Astrocyte of the spinal cord (primary cell): ENCODE measurements at places on chromosomes 6 and 20.

DNA sequence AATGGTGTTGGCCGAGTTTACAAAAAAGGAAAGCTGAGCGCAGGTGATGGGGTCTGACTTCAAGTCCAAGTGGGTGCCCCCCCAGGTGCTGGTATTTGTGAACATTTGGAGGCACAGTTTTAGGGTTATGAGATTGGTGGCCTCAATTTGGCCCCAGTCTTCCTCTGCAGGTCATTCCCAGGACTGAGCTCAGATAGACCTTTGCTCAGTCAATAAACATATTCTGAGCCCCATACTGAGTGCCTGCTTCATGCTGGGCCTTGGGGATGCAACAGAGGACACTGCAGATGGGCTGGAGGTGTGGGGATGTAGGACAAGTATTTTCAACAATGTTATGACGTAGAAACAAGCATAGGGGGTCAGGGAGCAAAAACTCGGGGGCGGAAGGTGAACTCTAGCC lies 33.5 kb downstream of the TGM3 start:
- DNase-seq = no peak

DNA sequence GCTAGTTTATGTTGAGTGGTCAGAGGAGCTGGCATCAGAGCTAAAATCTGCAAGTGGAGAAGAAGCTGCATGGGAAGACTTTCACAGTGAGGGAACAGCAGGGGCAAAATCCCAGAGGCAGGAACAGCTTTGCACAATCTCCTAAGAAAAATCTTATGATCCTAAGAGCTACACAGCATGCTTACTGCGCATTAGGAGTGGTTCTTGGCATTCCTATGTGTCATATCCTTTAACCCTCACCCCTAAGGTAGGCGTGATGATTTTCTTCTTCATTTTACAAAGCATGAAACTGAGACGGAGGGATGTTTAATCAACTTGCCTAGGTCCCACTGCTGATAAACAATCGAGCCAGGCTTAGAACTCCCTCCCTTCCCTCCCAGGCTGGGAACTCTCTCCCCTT lies 313.6 kb upstream of the SULF2 start:
- peak; percentile 2 for DNase-seq

GRCh38 chr6:137265561-137266308 lies 46.5 kb upstream of the IFNGR1 start:
- DNase-seq = no peak

DNA sequence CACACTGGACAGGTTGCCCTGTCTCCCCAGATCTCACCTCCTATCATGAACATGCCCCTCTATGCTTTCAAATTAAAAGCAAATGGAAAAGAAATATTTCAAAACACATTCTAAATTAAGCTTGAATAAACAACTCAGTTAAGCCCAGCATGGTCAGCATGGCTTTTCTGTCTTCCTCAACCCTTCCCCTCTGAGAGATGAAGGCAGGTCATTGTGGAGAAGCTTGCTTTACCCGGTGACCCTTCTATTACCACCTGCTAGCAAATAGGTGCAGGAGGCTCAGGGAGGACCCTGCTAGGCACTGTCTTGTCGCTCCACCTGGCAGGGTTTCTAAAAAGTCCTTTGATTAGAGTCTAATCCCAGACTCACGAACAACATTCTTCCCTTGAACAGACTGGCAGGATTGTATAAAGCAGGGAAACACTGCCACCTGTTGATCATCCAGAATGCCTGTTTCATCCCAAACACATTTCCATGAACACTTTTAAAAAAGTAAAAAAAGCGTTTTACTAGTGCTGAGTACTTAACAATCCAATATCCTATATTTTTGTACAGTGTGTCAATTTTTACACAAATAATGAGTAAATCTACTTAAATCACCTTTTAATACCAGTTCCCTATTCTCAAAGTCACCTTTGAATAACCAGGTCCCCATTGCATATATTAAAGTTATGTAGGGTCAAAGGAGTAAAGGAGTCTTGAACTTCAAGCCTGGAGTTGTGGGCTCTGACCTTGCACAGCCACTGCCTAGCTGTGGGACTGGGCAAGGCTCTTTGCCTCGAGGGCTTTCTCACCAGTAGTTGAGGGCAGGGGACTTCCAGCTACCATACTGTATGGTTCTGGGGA lies 75.5 kb downstream of the GPR6 start:
- peak; percentile 62 for DNase-seq

DNA sequence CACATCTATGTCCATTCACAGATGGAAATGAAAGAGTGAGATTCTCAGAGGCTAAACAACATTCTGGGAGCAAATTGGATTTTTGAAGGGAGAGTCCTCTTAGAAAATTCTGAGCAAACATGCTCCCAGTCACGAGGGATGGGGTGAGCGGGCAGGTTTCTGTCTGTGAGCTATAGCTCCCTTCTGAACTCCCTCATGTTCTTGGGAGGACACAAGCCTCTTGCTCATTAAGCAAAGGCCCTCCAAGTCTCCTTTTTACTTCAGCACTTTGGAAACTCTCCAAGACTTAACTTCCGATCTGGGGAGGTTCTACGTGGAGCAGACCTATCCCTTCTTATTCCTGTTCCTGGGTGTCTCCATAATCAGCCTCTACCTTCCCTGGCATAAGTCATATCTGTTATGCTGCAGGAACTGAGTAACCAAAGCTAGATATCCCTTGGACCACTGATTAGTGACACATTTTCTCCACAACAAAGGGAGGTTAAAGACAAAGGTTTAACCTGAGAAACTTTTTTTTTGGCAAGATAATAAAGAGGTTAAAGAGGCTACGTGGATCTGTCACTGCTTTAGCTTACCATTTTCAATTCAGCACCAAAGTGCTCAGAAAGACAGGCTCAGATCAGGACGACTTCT lies 33.0 kb upstream of the SMIM29 start:
- DNase-seq = no peak

DNA sequence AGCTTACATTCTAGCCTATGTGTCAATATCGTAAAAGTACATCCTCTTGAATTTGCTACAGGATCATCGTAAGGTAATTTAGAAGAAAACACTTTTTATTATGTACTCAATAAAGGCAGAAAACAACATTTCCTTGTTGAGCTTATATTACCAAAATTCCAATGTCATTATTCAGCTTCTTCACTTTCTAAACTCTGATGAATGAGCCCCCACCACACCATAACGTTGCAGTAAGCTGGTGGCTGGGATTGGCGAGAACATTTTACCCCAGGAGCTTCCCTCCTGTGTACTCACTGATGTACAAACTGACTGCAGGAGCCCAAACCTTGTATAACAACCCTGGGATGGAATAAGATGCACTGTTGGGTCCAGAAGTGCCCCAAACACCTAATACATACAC lies 238.1 kb upstream of the MARCKS start:
- no peak for DNase-seq

DNA sequence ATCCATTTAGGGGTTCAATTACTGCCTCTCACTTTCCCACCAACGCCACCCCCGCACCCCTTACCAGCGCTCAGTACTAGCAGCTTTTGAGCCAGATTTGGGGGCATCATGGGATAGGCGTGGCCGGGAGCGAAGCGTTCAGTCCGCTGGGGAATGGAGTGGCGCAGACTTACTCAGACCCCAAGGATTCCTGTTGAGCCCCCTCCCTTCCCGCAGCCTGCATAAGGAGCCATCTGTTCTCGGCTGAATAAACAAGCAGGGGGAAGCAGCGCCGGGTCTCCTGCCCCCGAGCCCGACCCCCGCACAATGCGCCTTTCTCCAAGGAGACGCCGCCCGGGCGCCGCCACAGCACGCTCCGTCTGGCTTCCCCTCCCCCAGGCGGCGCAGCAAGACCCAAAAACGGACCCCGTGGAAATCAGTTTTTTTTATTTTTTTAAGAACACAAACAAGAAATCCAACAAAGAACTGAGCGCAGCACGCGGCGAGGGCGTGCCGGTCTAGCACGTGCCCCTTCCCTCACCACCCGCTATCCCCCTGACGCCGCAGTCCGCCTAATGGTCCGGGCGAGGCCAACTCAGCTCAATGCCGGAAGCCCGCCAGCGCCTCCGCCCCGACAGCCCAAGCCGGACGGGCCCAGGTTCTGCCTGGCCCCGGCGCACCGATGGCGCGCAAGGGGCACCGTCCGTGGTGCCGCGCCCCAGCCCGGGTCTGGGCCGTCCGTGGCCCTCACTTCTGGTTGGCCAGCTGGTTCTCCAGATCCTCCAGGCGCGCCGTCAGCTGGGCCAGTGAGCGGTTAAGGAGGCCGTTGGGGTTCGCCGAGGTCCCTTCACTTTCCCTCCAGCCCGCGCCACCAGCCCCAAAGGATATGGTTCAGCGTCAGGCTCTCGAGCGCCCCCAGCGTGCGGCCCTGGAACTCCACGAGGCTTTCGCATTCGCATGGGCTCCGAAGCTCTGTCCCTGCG lies 13.3 kb upstream of the RBPJL start:
- DNase-seq = peak; percentile 68

GRCh38 chr6:162833776-162834175 lies 106.0 kb downstream of the PACRG start:
- DNase-seq = no peak

DNA sequence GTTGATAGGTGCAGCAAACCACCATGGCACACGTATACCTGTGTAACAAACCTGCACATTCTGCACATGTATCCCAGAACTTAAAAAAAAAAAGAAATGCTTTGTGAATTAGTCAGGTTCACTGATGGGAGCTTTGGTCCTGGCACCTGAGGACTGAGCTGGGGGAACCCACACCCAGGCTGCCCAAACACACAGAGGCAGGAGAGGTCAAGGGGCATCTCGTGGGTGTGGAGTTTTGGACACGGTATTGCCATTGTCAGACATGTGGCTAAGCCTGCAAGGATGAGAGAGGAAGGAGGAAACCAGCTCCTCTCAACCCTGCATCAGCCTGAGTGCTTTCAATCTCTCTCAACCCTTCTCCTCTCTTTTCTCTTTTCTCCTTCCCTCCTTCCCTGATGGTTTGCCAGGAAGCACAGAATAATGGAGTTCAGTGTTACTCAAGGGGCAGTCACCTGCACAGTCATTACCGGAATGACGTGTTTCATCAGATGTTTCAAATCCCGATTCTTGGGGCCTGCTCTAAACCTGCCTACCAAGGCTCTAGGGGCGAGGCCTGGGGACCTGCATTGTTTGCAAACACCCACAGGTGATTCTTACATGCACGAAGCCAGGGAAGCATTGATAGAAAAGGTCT lies 89.9 kb upstream of the NEDD9 start:
- no peak for DNase-seq

DNA sequence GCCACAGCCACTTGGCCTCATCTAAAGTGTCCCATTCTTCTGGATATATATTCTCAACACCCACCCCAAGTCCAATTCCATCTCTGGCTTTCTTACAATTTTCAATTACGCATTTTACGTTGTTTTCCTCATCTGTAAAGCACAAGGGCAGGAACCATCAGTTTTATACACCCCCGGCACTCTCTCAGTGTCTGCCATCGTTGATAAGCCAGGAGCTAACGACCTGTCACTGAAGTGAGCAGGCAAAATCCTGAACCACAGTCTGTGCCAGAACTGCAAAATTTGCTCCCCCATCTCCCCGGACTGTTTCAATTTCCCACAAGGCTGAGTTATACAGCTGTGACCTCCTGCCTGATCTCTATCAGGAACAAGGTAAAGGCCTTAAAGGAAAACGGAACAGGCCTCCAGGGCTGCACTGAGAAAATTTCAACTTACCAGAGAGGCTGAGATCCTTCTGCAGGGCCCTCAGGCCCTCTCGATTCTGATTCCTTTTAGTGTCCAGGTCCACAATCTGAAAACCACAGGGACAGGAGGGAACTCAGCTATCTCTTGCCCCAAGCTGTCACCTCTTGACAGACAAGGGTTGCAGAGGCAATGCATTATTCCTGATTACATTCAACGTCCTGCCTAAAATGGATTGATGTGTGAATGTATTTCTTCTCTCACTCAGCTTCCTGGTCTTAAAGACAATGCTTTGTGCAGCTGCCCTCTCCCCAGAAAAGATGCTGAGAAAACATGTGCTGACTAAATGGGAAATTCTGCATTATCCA lies 1.8 kb downstream of the PDRG1 start:
- no peak for DNase-seq

DNA sequence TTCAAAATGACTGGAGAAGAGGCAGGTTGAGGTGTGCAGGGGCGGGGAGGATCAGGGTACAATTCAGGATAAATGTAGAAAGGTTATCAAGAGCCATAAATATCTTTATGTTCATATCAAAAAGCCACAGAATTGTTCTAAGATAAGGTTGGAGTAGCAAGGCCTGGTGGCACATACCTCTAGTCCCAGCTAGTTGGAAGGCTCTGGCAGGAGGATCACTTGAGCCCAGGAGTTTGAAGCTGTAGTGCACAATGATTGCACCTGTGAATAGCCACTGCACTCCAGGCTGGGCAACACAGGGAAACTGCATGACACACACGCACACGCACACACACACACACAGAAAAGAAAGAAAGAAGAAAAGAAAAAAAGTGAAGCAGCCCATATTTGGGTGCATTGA lies 194.8 kb downstream of the GRIK2 start:
- DNase-seq = no peak

- DNase-seq = no peak
Measured at GRCh38 chr20:15071085-15071808, 733.8 kb upstream of the FLRT3 start.

- peak; percentile 72 for DNase-seq
Measured at GRCh38 chr20:10555865-10556308, 117.9 kb downstream of the JAG1 start.

DNA sequence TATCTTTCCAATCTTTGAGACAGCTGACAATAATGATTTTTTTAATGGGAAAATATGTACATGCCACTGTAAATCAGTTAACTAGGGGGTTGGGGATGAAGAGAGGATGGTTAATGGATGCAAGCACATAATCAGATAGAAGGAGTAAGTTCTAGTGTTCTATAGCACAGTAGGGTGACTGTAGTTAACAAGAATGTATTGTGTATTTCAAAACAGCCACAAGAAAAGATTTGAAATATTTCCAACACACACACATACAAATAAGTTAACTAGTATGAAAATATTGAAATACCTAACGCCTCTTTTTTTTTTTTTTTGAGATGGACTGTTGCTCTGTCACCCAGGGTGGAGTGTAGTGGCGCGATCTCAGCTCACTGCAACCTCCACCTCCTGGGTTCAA lies 153.4 kb upstream of the SALL4 start:
- peak; percentile 46 for DNase-seq

- DNase-seq = no peak
Measured at GRCh38 chr6:5096482-5096881, 11.3 kb downstream of the PPP1R3G start.

GRCh38 chr6:2468601-2468955 lies 223.2 kb upstream of the GMDS start:
- DNase-seq = no peak

DNA sequence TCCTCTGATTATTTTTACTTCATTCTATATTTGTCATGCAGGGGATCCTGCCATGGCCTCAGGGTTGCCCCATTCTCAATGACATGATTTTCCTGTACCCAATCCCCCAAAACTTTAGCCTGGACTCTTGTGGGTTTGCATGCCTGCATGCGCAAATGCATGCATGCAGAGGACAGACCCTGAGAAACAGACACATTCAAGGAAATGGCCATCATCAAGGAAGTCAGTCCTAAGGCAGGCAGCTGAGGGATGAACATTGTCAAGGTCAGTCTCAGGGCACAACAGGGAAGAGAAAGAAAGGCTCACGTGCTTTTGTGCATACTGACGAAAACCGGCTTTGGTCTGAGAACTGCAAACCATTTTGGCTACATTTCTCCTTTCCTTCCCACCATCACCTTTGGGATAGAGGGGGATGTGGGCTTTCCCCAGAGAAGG lies 13.1 kb downstream of the NEDD9 start:
- DNase-seq = no peak
